Right ventricle myocardium superior (tissue), 1 donor: ENCODE measurements at places on chromosomes 3 and 15. TPM values are rescaled to one million over a fixed set of nuclear protein-coding genes. Genes with fewer than 3 reads are reported as not detected.

- DNase-seq = no peak
Observed at GRCh38 chr3:17442332-17443049, 299.9 kb downstream of the TBC1D5 start.

DNA sequence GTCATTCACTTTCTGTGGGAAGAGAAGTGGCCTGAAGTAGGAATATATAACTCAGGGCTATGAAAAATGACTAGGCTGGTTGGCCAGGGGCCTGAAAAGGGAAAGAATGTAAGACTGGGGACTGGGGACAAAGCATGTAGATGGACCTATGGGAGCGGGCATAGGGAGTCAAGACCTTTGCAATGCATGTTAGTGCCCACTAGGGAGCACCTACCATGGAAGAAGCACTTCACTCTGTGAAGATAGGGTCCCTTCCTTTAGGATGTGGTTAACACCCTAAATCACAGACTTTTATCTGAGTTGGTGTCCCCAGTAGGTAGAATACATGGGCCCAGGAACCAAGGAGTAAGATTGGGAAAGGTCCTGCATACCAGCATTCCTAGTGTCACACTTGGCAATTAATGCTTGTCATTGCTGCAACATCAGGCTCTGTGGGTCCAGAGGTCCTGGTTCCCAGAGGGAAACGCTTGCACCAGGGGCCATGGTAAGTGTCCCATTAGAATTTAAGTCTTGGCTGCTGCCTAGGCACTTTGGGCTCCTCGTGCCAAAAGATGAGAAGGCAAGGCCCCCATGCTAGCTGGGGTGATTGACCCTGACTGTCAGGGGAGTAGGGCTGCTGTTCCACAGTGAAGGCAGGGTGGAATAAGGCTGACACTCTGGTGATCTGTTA is 79.6 kb downstream of the CRYGS start:
- no peak for DNase-seq

- DNase-seq = no peak
Observed at GRCh38 chr3:143885780-143886427, 37.6 kb upstream of the SLC9A9 start.

DNA sequence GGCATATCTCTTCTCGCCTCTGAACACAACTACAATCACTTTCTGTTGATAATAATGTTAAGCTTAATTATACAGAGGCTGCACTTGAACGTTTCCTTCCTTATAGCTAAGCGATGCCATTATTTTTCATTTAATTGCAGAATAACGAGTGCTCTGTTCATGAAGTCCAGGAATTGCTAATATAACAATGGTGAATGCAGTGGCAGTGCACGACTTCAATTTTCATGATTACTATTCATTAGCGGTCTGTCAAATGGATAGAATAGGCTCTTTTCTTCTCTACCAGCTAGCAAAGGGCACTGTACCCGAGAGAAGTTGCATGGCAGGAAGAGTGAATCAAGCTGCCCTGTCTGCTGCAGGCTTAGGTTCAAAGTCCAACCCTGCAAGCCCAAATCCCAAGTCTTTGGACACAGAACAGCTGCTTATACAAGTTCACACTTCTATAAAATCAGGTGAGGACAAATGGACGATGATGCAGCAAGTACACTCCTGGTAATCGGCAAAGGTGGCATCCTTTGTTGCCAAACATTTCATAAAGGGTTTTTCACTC is 75.6 kb downstream of the PDZRN3 start:
- DNase-seq = no peak

- no peak for DNase-seq
Observed at GRCh38 chr3:161093895-161094294, 11.3 kb downstream of the B3GALNT1 start.

DNA sequence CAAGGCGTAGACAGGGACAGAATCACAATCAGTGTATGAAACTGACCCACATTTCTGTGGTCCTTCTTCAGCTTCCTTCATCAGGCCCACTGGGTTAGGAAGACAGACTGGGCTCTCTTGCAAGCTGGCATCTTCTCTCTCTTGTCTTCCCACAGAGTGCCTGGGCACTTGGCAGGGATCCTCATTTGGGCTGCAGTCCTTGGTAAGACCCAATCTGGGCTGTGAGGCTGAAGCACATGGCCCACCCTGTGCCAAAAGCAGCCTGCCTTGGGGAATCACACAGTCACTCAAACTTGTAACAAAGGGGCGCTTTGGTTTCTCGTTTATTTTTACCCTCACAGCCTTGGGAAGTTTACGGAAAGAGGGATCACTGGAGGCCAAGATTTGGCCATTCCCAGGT is 8.2 kb upstream of the EPHB3 start:
- DNase-seq = no peak

GRCh38 chr3:170083343-170083742 is 45.5 kb downstream of the GPR160 start:
- DNase-seq = no peak

GRCh38 chr3:180265551-180265950 is 228.8 kb upstream of the PEX5L start:
- DNase-seq = no peak

- DNase-seq = no peak
Observed at GRCh38 chr15:62853114-62853840, 189.3 kb upstream of the TPM1 start.

GAP43 gene
- total RNA-seq = 0.38 TPM

PCLAF gene
- total RNA-seq = 0.59 TPM

SST gene
- total RNA-seq = not detected

SLCO2A1 gene
- total RNA-seq = 8.3 TPM

SLMAP gene
- 274 TPM for total RNA-seq

USP8 gene
- 42.4 TPM for total RNA-seq

CMTM7 gene
- total RNA-seq = 2.7 TPM

VEPH1 gene
- not detected for total RNA-seq
